Activated effector memory CD4-positive, alpha-beta T cell treated with Interleukin-2 at 50 U/mL for 16 hours (primary cell): ENCODE measurements at places on chromosomes 6 and 20.

- DNase-seq: no peak
Measured at GRCh38 chr6:156875062-156875461, 97.9 kb downstream of the ARID1B start.

- DNase-seq: no peak
Measured at GRCh38 chr6:91487696-91488392, 901.0 kb upstream of the MAP3K7 start.

- no peak for DNase-seq
Measured at GRCh38 chr6:10205120-10205519, 209.8 kb downstream of the TFAP2A start.

DNA sequence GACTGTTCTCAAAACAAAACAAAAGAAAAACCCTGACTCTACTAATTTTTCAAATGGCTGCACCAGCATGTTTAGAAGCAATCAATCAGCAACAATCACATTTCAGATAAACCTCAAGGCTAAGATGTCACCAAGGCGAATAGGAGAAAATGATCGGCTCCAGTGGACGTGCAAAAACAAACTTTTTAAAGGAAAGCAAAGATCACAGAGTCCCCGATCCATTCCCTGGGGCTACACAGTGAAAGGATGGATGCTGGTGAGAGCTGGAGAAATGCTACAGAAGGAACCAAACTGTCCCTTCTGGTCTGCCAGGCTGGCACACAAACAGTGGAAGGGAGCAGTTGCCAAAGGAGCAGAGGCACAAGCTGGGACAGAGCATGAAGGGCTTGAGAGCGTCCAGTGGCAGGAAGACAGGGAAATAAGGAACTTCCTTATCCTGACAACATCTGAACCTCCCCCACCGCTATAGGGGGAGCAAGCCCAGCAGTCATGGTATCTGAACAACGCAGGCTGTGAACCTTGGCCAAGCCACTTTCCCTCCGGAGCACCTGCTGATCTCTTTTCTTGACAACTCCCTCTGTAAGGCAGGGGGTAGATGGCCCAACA, 73.7 kb upstream of the HIVEP1 start:
- DNase-seq: no peak
